HS-27A (cell line): ENCODE measurements at places on chromosomes 5 and 9.

- DNase-seq, result no peak
Observed at GRCh38 chr5:138952962-138953361, 77.8 kb upstream of the LRRTM2 start.

GRCh38 chr5:176725521-176726280 lies 78.4 kb downstream of the TSPAN17 start:
- DNase-seq, result no peak

GRCh38 chr5:136985785-136986475 lies 513.2 kb downstream of the SPOCK1 start:
- no peak for DNase-seq

- DNase-seq, result no peak
Observed at GRCh38 chr9:134895908-134896833, 15.6 kb downstream of the FCN2 start.

DNA sequence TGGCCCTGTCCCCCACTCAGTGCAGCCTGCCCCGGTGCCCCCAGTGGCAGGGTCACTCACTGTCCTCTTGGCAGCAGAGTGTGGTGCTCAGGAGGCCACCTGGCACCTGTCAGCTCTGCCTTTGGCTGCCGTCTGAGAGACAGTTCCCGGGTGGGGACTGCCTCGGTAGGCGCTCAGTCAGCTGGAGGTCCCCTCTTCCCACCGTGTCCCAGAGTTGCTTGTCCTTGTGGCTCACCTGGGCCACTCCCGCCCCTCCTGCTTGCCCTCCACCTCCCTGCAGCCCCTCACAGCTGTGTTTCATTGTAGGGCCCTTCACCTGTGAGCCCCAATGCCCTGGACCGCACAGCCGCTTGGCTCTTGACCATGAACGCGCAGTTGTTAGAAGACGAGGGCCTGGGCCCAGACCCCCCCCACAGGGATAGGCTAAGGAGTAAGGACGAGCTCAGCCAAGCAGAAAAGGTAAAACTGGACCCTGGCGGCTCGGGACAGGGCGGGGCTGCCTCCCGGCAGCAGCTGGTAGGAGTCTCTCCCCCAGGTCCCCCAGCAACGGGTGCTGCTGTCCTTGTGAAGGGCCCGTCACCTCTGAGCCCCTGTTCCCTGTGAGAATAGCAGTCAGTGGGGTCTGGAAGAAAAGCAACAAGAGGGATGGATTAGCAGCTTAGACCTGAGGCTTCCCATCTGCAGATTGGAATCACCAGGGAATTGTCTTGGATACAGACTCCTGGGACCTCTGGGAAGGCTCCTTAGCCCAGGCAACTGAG lies 122.7 kb downstream of the DAB2IP start:
- DNase-seq, result no peak

- no peak for DNase-seq
Observed at GRCh38 chr9:125284855-125285254, 23.2 kb downstream of the GAPVD1 start.

DNA sequence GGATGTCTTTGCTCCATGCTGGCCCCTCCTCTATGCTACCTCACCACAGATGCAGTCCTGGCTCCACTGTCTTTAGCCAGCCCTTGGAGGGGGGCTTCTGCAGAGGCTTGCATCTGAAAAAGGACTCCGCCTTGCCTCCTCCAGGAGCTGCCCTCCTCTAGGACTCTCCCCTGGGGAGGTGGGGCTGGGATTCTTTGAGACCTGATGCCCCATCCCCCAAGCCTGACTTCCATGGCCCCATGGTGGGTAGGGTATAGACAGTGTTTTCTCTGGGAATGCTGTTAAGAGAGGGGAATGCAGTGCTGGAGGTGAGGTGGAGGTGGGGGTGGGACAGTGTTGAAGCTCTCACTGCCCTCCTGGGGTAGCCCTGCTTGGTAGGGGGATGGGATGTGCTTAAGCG lies 14.3 kb downstream of the JADE2 start:
- DNase-seq, result no peak

- no peak for DNase-seq
Observed at GRCh38 chr5:147626464-147626863, 116.6 kb upstream of the DPYSL3 start.

DNA sequence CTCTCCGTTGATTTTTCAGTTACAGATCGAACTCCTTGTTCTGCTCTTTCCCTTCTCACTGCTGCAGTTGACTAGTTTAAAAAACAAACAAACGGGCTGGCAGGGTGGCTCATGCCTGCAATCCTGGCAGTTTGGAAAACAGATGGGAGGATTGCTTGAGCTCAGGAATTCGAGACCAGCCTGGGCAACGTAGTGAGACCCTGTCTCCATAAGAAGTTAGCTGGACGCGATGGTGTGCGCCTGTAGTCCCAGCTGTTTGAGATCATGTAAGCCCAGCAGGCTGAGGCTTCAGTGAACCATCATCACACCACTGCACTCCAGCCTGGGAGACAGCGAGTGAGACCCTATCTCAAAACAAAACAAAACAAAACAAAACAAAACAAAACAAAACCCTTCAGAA lies 51.4 kb upstream of the NCS1 start:
- no peak for DNase-seq

DNA sequence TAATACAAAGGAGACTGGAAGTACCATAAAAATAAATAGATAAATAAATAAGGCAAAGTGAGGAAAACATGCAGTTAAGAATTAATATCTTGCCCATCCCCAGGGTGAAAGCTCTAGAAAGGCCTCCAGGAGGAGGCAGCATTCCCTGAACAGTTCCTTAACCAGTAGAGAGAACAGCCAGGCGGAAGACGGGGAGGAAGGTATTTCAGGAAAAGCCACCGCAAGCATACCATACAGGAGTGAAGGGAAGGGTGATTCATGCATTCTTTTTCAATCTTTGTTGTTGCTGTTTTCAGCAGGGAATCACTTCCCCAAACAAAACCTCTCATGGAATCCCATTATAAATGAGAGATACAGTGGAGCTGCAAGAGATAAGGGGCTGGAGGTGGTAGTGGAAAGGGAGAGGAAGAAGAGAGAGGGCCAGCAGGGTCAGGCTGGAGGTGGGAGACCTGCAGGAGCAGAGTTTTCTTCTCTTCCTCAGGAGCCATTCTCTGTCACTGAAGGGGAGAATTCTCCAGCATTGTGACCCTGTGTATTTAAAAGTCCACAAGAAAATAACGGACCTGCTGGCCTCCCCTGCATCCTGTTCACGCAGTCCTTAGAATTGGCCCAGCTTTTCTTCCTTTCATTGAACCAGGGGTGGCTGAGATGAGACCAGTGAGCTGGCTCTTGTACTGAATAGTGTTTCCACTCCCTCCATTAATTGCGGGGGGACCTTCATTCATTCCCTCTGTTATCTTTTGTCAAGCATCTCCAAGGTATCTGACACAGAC lies 255.9 kb downstream of the FAM114A2 start:
- DNase-seq, result no peak
